ENCODE measurements at places on chromosomes 5 and 9. TPM values are rescaled to one million over a fixed set of nuclear protein-coding genes. Genes with fewer than 3 reads are reported as not detected.

DNA sequence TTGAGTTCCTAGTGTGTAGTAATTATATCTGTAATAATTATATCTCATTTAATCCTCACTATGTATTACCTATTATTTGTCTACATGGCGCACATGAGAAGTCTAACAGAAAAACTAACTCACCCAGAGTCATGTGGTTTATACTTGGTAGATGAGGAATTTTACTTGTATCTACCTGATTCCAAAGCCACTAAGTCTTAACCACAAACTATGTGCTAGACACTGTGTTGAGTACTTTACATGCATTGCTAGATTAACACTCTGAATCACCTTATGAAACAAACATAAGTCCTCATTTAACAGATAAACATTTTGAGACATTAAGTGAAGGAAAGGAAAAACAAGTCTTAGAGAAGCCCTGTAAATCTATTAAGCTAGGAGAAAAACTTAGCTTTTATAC is 404.8 kb downstream of the TLR4 start:
- no peaks in the 10 kb centered on the region for H3K4me1 ChIP-seq
- H3K27me3 ChIP-seq = no peaks in the 10 kb centered on the region
- no peak overlapping the region for H3K27ac ChIP-seq

S1PR3 gene
- 0.18 TPM for total RNA-seq

PCDHGC4 gene
- 1.1 TPM for total RNA-seq

GRCh38 chr5:571791-572190 is 40.3 kb upstream of the CEP72 start:
- no peak overlapping the region for H3K4me3 ChIP-seq
- no peaks in the 10 kb centered on the region for H3K27me3 ChIP-seq
- no peak for DNase-seq
- H3K27ac ChIP-seq = no peak overlapping the region

TESK1 gene
- total RNA-seq = 19.5 TPM

AGXT2 gene
- not detected for total RNA-seq

CDKN2A gene
- total RNA-seq = 30.6 TPM

GRCh38 chr5:93675460-93676450 is 65.6 kb downstream of the POU5F2 start:
- no peak overlapping the region for H3K27ac ChIP-seq
- no peak for DNase-seq
- H3K36me3 ChIP-seq = no peaks in the 10 kb centered on the region
- no peaks in the 10 kb centered on the region for H3K27me3 ChIP-seq

DNA sequence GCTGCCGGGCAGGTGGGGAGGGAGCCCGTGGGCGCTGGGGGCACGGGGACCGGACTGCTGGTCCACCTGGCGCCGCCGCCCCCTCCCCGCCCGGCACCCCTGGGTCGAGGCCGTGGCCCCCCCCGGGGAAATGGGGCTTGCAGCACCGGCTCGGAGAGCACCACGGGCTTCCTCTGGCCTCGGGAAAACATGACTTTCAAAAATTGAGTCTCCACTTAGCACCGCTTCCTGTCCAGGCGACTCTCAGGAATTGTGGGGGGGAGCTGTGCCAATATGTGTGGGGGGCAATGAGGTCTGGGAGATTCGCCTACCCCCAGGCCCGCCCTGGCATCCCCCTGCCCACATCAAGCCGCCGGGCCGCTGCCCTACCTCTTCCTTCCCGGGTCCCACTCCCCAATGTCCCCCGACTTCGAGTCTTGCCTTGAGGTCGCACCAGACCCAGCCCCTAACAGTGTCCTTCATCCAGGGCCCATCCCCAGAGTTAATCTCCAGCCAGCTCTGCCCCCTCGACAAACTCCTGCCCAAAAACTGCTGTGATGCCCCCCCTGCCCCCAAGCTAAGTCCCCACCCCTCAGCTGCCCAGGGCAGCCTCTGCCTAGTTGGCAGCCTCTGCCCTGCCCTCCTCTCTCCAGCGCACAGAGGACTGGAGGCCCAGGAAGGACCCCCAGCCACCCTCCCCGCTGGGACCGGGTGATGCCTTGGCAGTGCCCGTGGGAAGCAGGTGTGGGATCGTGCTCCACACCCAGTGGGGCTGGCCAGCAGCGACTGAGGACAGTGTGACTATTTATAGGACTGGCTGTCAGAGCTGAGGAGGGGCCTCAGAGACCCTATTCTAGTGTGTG is 3.9 kb downstream of the EGFL7 start:
- no peaks in the 10 kb centered on the region for H3K4me1 ChIP-seq
- no peaks in the 10 kb centered on the region for H3K36me3 ChIP-seq
- no peak for DNase-seq
- H3K27ac ChIP-seq = no peak overlapping the region
- H3K4me3 ChIP-seq = no peak overlapping the region
- peaks cover 4% of the 10 kb centered on the region for H3K27me3 ChIP-seq

DNA sequence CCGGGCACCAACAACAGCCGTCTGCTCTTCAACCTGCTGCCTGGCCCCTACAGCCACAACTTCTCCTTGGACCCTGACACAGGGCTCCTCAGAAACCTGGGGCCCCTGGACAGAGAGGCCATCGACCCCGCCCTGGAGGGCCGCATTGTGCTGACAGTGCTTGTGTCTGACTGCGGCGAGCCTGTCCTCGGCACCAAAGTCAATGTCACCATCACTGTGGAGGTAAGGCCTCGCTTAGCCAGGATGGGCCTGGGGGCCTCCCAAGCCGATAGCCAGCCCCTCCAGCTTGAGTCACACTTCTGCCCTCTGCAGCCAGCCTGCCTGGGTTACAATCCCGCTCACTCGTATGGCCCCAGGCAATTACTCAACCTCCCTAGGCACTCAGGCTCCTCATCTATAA is 28.6 kb downstream of the GPRIN1 start:
- H3K4me1 ChIP-seq = no peaks in the 10 kb centered on the region
- H3K4me3 ChIP-seq = no peak overlapping the region
- no peak for DNase-seq

DNA sequence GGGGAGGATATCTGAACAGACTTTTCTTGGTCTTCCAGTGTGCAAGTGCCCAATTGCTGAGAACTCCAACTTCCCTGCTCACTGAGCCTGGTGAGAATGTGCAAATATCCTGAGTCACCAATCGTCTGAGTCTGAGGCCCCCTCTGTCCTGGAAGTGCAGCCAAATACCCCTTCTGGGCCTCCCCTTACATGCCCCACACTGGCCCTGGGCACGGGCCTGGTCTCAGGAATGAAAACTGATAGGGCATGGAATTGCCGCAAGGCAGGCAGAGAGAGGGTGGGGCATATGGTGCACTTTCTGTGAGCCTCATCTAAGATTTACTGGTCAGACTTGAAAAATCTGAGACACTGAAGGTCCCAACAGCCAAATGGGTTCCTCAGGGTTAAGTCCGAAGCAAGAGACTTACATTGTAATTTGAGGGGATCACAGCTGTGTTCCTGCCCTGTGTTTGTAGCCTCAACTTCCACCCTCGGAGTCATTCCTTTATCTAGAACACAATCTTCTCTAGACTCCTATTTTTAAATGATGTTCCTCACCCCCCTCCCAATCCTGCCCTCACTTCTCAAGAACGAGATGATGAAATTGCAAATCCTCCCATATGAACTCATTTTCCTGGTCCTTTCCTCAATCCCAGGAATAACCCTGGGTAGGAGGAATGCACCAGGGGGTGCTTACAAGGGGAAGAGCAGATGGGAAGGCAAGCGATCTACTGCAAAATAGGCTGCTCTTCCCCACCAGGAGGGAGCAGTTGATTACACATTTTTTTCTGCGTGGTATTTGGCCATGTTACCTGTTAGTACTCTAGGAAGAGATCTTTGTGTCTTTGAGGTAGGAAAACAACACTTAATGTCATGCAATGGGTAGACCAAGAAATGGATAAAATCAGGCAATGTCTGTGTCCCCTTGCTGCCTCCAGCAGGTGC is 34.6 kb upstream of the ARHGAP26 start:
- H3K27me3 ChIP-seq = no peaks in the 10 kb centered on the region
- H3K4me3 ChIP-seq = no peak overlapping the region
- H3K4me1 ChIP-seq = peaks cover 8% of the 10 kb centered on the region
- no peak overlapping the region for H3K27ac ChIP-seq
- H3K36me3 ChIP-seq = no peaks in the 10 kb centered on the region
- DNase-seq = no peak

GRCh38 chr5:78116167-78116566 is 178.3 kb downstream of the AP3B1 start:
- no peak for DNase-seq
- 0 out of 2 replicates have a peak, but pooled peaks cover 1% of the 10 kb centered on the region for H3K36me3 ChIP-seq
- H3K27ac ChIP-seq = no peak overlapping the region
- peaks cover 16% of the 10 kb centered on the region for H3K4me1 ChIP-seq
- no peak overlapping the region for H3K4me3 ChIP-seq

GNA14 gene
- total RNA-seq = not detected

- no peaks in the 10 kb centered on the region for H3K4me1 ChIP-seq
- H3K27me3 ChIP-seq = no peaks in the 10 kb centered on the region
- DNase-seq = no peak
Measured at GRCh38 chr9:127841087-127841835, 13.2 kb downstream of the ENG start.

All from GM12878 (cell line).